ENCODE measurements at places on chromosomes 1 and 21.

GRCh38 chr1:4127592-4128140, 227.6 kb upstream of the C1orf174 start:
- DNase-seq = no peak

DNA sequence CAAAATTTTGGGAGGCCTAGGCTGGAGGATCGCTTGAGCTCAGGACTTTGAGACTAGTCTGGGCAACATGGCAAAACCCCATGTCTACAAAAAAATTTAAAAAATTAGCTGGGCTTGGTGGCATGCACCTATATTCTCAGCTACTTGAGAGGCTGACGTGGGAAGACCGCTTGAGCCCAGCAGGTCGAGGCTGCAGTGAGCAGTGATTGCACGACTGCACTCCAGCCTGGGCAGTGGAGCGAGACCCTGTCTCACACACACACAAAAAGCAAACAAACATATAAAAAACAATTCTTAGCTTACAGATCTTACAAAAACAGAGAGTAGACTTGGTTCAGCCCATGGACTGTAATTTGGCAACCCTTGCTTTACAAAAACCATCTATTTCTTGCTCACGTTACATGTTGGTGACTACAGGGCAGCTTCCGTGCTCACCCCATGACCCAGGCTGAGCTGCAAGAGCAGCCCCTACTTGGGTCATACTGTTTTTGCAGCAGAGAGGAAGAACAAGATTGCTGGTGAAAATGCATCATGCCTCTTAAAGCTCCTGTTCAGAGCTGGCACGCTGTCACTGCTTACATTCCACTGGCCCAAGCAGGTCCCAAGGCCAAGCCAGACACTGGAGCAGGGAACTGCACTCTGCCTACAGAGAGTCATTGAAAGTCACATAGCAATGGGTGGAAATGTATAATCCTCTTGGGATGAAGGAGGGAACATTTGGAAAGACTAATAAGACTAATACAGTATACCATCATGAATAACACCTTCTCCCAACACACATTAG, 13.4 kb upstream of the ZBTB8A start:
- no peak for DNase-seq

DNA sequence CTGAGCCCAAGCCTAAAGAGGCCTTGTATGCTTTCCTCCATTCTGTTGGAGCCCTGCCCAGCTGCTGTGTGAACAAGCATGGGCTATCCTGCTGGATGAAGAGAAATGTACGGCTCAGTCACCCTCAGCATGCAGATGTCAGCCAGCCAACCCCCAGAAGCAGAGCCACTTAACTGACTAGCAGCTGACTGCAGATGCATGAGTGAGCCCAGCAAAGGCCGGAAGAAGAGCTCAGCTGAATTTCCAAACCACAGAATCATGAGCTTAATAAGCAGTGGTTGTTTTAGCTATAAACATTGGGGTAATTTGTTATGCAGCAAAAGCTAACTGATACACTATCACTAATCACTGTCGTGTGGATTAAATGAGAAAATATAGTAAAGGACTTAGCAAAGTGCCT, 39.0 kb downstream of the FOXO6 start:
- DNase-seq = no peak

GRCh38 chr1:215119719-215120365, 37.3 kb downstream of the KCNK2 start:
- no peak for DNase-seq

DNA sequence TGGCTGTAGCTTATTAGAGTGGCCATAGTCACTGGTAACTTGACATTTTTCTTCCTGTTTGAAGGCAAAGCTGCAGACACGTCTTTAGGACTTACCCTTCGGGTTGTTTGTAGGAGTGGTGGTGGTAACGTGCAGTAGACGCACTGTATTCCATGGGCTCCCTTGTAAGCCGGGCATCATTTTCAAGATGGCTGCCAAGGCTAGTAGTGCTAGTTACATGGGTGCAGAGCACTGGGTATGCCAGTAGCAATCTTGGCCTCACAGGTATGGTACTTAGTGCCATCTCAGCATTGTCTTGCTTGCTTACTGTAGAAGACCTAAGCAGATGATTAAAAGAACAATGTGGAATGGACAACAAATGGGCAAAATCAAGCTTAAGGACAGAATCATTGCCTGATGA, 1.9 kb downstream of the YBX1 start:
- DNase-seq = no peak

DNA sequence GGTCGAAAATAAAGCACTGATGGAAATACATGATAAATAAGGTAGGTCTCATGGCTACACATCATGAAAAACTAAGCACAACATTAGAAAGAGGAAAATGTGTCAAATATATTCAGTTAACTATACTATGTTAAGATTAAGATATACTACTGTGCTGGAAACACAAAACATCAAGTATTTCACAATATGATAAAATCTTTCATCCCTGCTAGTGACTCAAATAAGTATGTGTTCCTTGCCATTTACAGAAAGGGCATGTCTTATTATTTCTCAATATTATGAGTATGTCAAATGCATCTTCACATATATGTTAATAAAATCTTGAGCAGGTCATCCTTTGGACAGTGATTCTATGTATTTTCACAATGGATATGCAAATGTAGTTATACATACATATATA, 1260.1 kb upstream of the ADGRL2 start:
- DNase-seq = no peak

- DNase-seq = no peak
Measured at GRCh38 chr1:89705901-89706699, 73.2 kb downstream of the LRRC8C start.

DNA sequence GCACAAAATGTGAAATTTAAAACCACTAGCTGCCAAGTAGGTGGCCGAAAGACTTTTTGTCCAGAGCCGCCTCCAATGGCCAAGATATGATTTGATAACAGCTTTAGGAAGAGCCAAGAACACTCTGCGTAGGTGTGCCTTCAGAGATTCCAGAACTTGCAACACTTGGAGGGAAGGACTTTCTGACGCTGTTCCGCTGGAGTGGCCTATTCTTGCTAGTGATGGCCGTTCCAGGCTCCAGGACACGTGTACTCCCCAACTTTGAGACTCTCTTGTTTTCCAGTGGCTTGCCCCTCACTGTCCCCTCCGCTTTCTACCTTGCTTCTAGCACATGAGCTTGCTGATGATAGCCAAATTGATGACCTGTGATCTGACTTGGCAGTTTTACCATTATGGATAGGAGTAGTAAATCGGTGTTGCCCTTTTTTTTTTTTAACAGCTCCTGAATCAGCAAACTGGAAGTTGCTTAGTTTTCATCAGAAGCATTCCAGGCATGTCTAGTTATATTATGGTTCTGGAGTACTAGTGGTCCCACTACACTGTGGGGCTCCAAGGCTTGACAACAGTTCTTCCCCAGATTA, 1.0 kb downstream of the PRDX6 start:
- DNase-seq = peak; percentile 86

- DNase-seq = no peak
Measured at GRCh38 chr21:44959376-44960091, 19.7 kb downstream of the SLX9 start.

- DNase-seq = no peak
Measured at GRCh38 chr1:10457875-10458274, 8.0 kb downstream of the CORT start.

- DNase-seq = no peak
Measured at GRCh38 chr1:39886757-39887231, 3.5 kb upstream of the TRIT1 start.

DNA sequence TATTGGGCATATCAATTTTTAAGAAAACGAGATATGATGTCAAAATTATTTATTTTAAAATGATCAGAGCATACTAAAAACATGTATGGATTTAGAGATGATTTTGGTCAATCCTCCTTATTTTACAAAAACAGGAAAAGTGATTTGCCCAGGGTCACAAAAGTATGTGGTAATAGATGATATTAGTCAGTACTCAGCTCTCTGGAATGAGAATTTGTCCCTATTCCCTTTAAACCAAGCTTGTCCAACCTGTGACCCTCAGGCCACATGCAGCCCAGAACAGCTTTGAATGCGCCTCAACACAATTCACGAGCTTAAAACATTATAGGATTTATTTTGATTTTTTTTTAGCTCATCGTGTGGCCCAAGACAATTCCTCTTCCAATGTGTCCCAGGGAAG, 104.7 kb downstream of the AKT3 start:
- no peak for DNase-seq

- DNase-seq = no peak
Measured at GRCh38 chr1:186009039-186009737, 275.0 kb downstream of the HMCN1 start.

- DNase-seq = no peak
Measured at GRCh38 chr1:203954788-203955552, 93.6 kb downstream of the SNRPE start.

GRCh38 chr1:44757420-44757819, 17.8 kb downstream of the KIF2C start:
- DNase-seq = no peak

- DNase-seq = no peak
Measured at GRCh38 chr1:74328851-74329250, 93.7 kb downstream of the TNNI3K start.

All from left lobe of liver (tissue), 2 donors.